Fibroblast of upper back skin (primary cell): ENCODE measurements at places on chromosomes 4 and X.
A peak's percentile ranks its signal among the peaks of the same experiment; 100 is the strongest.

DNA sequence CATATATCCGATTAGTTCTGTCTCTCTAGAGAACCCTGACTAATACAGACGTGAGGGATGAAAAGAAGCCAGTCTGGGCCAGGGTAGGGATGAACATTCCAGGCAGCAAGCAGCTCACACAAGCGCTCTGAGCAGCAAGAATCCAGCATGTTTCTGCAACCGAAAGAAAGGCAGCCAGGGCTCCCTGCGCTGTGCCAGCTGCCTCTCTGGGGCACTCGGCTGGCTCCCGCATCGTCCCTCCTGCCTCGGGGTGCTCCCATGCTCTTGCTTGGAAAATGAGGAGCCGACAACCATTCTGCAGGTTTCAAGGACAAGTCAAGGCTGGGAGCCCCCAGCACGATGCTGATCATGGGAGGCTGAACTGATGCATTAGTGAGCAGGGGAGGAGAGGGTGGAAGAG lies 7.0 kb downstream of the JAKMIP1 start:
- no peak for DNase-seq

DNA sequence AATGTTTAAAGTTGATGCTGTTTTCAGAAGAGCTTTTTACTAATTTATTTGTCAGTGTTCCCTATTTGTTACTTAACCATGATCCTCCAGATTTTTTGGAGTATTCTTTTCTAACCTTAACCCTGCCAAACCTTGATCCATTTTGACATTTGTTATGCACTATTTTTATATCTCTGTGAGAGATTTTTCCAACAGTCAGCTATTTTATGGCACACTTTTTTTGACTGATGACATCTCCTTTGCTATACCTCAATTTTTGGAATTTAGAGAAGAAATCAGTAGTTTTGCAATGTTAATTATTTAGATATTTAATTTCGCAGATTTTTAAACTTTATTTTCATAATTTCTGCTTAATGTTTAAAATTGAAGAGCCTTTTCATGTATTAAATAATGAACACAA lies 66.0 kb downstream of the CPEB2 start:
- no peak for DNase-seq

DNA sequence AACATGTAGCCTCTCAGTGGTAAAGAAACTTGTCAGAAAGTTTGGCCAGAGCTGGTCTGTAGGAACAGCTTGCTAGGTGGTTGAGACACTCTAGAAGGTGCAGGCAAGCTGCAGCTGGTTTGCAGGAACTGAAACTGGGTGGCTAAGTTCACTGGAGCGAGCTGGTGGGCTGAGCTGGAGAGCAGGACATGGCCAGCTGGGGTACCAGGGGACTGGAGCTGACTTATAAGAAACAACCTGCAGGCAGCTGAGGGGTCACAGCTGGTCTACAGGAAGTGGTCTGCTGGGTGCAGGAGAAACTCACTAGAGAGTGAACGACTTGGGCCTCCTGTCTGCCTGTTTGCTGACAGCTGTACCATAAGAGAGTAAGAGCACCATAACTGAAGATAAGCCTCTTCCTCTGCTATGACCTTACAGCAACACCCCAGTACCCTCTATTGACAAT lies 157.1 kb upstream of the LNX1 start:
- DNase-seq: no peak

GRCh38 chr4:6969826-6970800 lies 60.5 kb downstream of the TBC1D14 start:
- DNase-seq: no peak

DNA sequence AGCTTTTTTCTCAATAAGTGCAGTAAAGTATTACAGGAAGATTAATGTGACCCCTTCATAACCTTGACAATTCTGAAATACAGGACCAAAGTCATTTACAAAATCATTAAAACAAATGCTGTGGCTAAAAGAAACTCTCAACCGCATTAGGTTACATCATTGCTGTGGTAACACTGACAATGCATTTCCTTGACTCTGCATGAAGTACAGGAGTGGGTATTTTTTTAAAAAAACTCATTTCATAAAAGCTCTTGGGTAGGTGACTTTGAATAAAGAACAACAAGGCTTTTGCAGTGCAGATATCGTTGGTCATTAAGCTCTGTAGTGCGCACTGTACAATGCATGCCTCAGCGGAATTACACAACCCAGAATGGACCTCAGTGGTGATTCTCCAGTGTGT lies 23.4 kb upstream of the XK start:
- no peak for DNase-seq

- DNase-seq: no peak
These were observed 70.8 kb upstream of the SPP1 start for GRCh38 chr4:87904639-87905160.

DNA sequence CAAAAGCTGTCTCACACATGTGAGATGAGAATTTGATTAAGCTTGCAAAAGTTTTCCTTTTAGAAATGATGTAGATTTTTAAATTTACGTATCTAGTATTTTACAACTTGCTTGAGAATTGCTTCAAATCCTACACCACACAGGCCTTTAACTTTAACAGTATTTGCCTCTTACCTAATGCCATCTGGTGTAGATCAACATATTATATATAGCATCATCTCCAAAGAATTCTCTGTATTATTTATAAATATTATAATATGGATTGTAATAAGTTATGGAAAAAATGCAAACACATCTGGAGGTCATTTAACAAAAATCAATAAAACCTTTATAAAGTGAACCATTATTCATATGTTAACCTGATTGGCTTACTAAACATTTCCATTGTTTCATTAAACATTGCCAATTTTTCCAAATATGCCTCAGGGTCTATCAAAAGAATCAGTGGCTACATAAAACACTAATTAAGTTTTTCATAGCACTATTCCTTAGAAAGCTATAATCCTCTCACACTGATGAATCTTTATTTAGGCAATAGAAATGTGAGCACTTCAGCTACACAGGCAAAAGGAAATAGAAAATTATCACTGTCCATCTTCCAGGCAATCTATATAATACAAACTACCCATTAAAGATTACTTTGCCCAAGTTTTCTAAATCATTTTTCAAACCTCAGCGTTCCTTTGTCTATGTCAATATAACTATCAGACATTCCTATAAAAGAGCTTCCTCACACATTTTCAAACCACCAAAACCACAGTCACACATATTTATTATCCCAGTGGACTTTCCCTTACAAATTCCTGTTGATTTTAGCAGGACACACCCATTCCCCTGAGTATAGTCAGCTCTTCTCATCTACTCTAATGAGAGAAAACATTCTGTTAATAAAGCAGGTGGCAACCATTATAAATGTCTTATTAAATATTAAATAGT lies 83.5 kb upstream of the INTU start:
- DNase-seq: peak; percentile 42

GRCh38 chr4:140861359-140862176 lies 105.4 kb upstream of the TBC1D9 start:
- DNase-seq: peak; percentile 88

DNA sequence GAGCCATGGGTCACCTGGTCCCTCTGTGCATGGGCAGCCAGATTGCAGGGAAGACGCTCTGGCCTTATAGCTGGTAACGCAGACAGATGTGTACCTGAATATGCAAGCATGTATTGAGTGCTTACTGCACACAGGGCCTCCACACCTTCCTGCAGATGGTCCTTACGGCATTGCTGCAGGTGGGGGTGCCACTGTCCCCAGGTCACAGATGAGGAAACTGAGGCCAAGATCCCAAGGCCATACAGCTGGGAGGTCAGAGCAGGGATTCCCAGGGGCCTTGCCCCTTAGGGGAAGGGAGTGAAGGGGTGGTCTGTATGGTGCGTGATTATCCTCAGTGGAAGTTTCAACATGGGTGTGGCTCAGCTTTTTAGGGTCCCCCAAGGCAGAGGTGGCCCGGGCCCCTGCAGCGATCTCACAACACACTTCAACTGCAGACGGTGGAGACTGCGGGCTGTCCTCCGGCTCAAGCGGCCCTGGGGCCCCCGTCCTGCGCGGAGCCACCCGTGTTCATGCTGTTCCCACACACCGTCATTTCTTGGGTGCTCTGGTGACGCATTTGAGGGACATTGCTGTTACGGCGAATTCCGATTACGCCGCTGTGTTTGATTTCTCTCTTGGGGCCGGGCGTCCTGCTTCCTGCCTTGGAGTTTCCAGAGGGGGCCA lies 8.1 kb downstream of the DOK7 start:
- DNase-seq: no peak

DNA sequence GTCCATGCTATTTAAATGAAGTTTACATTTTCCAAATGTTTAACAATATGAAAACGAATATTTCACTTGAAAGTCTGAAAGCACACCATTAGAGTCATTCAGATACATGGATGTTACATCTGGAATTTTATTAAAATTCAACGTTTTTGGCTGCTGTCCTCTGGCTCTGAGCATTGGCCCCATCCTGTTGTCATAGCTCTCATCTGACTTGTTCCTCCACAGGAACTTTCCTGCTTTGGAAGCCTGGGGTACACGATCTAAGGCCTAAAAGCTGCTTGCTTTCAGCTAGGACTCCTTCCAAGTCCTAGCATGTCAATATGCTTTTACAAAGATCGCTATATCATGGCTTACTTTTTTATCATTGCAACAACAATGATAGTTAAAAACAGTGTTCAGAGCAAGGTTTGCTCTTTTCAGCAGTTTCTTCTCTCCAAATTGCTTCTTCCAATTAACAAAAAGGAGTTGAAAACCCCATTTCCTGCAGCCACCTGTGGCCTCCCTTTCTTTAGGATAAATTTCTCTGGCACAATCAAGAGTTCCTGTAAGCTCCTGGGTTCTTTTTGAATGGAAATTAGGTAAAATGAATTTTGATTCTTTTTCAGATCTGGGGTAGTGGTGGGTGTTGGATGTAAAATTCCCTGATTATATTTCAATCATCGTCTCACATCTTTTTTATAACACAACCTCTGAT lies 413.4 kb upstream of the AGA start:
- DNase-seq: no peak

GRCh38 chrX:1118572-1119199 lies 93.8 kb downstream of the CRLF2 start:
- DNase-seq: no peak

DNA sequence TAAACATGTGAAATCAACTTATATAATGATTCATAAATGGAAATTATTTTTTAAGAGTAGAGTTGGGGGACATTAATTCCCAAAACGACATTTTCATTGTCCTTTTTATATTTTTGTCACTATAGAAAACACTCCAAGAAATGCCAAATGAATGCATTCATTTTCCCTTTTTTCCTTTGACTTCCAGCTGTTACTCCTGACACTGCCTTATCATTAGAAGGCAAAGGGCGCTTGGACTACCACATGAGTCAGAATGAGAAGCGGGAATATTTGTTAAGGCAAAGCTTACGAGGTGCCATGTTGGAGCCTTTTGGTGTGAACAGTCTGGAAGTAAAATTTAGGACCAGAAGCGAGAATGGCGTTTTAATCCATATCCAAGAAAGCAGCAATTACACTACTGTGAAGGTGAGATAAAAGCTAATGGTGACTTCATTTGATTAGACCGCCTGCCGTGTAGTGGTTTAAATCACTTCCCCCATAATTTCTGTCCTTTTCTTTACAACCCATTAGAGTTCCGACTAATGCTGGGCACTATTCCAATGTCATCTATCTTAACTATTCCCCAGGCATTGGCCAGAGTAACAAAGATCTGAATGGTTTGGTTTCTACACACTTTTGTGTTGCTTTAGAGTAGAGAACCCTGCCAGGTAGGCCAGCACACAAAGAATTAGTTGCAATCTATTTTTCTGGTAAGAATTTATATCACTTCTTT lies 166.7 kb downstream of the FAT4 start:
- no peak for DNase-seq

DNA sequence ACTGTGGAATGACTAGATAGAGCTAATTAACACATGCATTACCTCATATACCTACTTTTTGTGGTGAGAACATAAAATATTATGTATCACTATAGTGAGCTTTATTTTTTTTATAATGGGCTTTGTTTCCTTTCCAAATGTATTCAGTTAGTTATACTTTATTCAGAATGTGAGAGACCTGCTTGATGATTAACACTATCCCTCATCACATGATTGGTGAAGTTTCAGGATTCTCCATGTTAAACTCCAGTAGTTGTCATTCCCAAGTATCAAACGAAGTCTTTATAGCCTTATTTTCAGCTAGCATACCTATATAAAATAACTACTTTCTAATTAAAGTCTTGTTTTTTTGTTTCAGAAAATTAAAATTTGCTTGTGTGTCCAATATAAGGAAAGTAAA lies 8.8 kb downstream of the ZXDA start:
- no peak for DNase-seq

DNA sequence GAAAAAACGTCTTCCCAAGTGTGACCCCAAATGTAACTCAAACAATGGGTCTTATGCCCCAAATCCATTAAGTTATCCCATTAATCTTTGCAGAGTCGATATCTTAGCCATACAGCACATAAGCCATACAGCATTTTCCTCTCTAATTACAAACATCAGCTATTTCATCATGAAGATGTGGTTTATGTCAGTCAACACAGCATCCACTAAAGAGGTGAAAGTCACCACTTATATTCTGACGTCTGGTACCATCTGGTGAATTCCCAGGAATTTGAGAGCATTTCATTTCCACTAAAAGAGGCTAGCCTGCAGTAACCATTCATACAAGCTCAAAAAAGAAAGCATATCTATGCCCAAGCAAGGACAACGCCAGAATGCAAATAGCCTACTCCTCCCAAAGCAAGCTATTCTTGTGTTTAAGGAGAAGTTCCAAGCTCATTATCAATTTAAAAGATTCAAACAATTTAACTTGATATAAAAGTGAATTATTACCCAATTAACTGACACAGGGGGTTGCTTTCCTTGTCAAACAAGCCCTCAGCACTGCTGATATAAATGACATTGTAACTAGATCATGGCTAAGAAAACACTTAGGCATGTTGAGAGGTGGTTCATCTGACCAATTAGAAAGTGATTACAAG lies 203.3 kb downstream of the ANTXR2 start:
- DNase-seq: peak; percentile 40

DNA sequence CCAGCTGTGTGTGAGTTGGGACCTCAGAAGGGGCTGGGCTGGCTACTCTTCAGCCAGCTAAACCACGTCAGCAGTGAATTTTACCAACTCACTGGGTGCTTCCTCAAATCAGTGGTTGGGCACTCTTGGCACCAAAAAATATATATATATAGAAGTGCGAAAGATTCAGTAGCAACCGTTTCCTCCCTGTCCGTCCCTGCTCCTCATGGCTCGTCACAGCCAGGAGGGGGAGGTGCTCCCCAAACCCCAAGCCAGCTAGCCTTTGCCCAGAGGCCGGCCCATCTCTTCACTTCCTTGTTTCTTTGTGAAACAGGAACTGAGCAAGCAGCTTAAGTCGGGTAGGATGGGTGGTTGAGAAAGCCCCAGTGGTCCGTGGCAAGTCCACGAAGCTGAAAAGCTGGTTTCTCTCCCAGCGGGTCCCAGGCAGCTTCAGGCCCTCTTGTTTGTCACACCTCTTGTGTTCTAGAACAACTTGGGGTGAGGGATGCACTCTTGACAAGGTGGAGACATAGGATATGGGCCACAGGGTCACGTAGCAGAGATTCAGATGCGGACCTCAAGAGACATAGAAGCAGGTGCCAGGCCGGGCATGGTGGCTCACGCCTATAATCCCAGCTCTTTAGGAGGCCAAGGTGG lies 6.8 kb upstream of the SASH3 start:
- no peak for DNase-seq

GRCh38 chr4:109648266-109648996 lies 54.8 kb downstream of the CASP6 start:
- DNase-seq: no peak

- no peak for DNase-seq
These were observed 33.1 kb upstream of the CYP4V2 start for GRCh38 chr4:186158021-186158813.
